ENCODE measurements at places on chromosomes 2 and 18.
A peak's percentile ranks its signal among the peaks of the same experiment; 100 is the strongest.

DNA sequence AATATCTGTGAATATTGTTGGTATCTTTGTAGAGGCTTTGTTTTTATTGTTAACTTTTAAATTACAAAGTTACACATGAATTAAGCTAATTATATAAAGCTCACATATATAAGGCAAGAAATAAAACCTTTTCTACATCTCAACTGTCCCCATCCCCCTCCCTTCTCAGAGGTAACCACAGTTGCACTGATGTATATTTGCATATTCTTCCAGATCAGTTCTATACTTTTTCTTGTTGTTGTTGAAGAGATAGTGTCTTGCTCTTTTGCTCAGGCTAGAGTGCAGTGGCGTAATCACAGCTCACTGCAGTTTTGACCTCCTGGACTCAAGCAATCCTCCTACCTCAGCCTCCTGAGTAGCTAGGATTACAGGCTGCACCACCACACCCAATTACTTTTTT, 36.0 kb upstream of the CDC42EP3 start:
- no peak for DNase-seq

DNA sequence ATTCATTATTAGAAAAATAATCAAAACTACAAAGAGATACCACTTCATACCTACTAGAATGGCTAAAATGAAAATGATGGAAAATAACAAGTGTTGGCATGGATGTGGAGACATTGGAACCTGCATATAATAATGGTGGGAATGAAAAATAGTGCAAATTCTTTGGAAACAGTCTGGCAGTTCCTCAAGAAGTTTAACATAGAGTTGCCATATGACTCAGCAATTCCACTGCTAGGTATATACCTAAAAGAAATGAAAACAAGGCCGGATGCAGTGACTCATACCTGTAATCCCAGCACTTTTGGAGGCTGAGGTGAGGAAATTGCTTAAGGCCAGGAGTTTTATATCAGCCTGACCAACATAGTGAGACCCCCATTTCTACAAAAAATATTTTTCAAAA, 41.6 kb upstream of the ACYP2 start:
- no peak for DNase-seq

DNA sequence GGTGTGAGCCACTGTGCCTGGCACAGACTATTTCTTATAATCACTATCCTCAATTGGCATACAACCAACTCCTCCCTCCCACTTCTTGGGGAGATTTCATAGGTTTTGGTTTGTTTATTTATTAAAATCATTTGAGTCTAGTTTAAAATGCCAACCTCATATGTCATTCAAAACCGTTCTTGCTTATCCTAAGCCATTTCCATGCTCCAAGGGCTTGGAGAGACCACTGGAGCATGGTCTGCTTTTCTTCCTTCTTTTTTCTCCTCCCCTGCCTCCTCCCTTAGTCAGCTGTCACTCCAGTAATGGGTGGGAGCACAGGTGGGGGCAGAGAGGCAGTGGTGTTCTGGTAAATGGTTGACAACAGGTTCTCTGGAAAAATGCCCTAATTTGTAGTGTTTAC, 20.4 kb upstream of the KCNS3 start:
- DNase-seq, result no peak

DNA sequence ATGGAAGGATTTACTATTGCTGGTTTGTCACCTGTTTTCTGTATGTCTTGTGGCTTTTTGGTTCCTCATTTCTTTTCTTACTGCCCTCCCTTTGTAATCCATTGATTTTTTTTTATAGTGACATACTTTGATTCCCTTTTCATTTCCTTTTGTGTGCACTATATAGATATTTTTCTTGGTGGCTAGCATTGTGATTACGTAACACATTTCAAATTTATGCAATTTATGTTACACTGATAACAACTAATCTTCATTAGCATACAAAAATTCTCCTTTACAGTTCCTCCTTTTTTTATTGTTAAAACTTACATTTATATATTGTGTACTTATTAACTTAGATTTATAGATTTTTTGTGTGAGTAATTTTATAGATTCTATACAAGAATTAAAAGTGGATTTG, 80.6 kb downstream of the OTX1 start:
- DNase-seq, result no peak

GRCh38 chr18:49767111-49768050, 46.0 kb downstream of the ACAA2 start:
- DNase-seq, result no peak

DNA sequence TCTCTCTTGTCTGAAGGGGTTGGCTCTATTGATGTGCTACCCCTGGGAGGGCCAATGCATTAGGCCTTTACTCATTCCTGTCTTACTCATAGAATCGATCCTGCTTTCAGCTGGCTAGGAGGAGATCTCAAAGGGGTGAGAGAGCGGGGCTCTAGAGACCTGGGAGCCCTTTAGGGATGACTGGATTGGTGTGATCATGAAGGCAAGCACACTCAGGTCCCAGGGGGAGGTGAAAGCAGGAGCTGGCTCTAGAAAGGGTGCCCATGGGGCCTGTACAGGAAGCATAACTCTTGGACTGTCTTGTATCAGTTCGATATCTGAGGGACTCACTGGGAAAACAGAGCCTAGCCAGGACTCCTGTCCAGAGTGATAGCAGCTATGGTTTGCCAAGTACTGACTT, 47.8 kb downstream of the INPP4A start:
- DNase-seq, result no peak

DNA sequence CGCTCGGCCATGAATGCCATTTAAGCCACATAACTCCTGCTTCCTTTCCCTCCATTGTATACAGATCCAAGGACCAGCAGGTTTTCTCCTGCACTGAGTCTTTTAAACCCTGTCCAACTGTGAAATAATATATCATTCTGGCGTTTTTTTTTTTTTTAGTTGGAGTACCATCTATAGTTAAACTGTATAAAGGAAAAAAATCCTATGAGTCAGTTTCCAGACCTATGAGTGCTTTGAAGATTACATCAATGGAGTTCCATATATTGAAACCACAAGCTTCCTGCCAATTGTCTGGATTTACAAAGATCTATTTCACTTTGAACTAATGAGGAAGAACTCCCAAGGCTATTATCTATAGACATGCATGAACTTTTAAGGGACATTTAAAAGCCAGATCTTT, 2.4 kb upstream of the MALT1 start:
- DNase-seq, result peak; percentile 62

- no peak for DNase-seq
Observed at GRCh38 chr2:224984637-224985036, 57.6 kb downstream of the DOCK10 start.

- peak; percentile 80 for DNase-seq
Observed at GRCh38 chr2:43225093-43225787, 1.2 kb downstream of the ZFP36L2 start.

DNA sequence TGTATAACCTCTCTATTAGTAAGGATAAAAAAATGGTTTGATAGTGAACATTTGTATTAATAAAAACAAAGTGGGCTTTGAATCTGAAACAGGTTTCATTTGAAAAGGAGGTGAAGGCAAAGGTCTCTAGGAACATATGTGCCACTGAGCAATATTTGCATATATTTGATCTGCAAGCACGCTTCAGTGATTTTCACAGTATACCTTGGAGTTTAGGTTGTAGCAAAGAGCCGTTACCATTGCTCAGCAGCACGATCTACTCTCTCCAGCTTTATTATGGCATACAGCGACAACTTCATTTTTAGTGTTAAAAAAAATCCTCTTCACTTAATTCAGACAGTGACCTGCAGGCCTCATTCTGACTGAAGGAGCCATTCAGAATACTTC, 75.8 kb upstream of the ZEB2 start:
- DNase-seq, result no peak

DNA sequence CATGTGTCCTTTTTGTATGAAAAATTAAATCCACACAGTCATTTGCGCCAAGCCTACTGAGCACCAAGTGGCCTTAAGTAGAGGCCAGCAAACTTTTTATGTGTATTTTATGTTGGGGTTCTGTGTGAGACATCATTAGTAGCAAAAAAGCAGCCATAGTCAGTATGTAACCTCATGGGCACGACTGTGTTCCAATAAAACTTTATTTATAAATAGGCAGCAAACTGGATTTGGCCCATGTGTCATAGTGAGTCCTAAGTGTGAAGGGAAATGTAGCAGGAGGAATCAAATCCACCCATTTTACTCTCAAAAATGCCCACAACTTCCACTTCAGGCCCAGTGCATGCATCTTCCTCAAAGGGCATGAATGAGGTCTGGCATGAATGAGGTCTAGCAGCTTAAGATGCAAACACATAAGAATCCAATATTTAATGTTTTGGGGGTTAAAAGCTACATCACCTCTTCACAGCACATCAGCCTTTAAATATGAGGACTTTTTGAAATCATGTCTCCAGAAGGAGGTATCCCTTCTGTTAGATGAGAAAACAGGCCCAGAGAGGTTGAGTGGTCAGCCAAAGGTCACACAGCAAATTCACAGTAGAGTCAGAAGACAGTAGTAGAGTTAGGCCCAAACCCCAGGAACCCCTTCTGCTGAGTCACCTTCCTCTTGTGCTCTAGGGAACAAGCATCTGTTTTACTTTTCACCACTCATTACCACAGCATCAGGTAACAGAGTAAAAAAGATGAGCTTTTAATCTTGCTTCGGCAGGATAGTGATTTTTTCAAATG, 45.6 kb downstream of the MREG start:
- no peak for DNase-seq

DNA sequence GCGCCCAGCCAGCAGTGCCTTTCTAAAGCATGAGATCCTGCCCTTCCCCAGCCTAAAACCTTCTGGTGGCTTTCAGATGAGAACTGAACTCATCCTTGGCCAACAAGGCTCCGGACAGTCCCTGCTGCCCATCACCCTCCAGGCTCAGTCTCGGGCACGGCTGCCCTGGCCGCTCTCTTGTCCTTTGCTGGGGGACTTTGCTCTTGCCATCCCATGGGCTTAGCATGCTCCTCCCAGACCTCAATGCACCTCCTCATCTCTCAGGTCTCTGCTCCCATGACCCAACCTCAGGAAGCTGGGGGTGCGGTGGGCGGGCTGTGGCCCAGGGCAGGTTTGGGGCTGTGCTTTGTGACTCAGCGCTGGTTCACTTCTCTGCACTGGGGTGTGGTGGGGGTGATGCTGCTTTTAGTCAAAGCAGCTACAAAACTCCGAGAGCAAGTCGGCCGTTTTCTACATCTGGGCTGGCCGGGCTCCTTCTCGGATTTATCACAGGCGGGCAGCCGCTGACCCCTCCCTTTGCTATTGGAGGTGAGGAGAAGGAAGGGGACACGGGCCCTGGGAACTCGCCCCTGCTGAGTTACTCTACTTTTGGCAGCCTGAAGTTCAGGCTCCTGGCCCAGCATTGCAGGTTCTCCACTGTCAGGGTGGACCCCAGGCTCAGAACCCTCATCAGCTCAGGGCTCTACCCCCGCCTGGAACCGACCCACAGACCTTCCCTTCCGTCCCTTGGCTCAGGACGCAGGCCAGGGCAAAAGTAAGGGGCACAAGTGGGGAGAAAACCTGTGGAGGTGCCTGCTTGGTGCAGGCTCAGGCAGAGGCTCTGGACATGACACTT, 90.6 kb upstream of the TAF1B start:
- no peak for DNase-seq

- DNase-seq, result no peak
Observed at GRCh38 chr18:61554946-61555361, 221.7 kb downstream of the CDH20 start.

DNA sequence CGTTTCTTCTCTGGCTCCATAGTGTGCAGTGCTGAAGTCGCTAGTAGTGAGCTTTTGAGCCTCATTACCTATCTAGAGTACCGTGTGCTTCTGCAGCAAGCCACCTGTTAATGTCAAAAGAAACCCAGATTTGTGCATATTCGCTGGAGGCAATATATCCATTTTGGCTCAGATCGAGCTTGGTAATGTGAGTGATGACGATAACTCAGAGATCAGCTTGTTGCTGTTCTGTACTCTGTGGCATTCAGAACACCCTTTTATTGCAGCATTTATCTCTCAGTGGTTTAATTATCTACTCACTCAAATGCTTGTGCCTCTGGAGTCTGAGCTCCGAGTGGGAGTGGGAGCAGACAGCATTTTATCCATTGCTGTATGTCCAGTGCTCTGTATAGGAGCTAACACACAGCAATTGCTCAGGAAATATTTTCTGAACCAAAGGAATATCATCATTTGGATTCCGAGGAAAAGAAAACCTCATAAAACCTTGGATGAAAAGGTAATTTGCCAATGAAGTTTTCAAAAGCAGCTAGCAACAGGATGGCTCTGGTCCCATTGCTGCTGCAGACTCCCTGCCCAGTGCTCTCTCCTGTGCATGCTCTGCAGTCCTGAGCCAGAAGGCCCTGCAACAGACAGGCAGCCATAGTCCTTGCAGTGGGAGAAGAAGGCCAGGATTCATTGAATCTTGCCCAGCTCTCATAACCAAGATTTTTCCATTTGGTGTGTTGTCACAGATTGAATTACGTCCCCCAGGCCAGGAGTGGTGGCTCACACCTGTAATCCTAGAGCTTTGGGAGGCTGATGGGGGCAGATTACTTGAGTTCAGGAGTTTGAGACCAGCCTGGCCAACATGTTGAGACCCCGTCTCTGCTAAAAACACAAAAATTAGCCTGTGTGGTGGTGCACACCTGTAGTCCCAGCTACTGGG, 183.8 kb downstream of the MYCN start:
- no peak for DNase-seq

GRCh38 chr2:112916625-112917247, 5.8 kb downstream of the IL37 start:
- no peak for DNase-seq

DNA sequence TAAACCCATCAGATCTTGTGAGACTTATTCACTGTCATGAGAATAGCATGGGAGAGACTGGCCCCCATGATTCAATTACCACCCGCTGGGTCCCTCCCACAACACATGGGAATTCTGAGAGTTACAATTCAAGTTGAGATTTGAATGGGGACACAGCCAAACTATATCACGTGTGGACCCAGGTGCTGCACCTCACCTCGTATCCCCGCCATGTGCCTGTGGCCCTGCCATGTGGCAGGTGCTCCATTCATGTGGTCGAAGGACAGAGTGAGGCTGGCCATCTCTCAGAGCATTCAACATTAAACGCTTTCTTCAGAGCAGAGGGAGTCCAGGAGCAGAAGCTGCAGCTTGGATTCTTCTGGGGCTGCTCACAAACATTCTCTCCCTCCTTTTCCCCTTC, 32.3 kb downstream of the MROH2A start:
- no peak for DNase-seq

DNA sequence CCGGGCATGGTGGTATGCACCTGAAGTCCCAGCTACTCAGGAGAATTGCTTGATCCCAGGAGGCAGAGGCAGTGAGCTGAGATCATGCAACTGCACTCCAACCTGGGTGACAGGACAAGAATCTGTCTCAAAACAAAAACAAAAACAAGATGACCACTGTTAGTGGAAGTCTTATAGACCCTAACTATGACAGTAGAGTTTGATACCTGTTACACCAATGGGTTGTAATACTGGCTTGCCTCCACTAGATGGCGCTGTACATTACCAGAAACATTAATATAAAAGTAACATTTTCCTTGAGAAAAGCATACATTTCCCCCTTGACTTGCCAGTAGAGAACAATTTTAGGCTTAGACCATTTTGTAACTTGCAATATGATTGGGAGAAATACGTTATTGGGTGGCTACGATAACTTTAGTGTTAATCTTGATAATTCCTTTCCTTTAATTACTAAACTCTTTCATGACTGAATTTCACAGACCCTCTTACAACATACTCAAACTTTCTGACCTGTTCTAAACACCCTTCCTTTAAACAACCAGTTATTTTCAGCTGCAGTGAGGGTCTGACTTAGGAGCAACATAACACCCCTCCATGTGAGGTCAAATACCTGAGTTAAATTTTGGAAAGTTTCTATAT, 19.5 kb downstream of the SLC25A52 start:
- peak; percentile 43 for DNase-seq

- DNase-seq, result peak; percentile 13
Observed at GRCh38 chr2:151638191-151638933, 95.9 kb downstream of the NEB start.

All from mesenchymal stem cell (in vitro differentiated cells and primary cell).